ENCODE measurements at places on chromosomes 1 and 21.
A peak's percentile ranks its signal among the peaks of the same experiment; 100 is the strongest.

- DNase-seq, result no peak
Measured at GRCh38 chr1:33005838-33006421, 30.8 kb downstream of the AK2 start.

- no peak for DNase-seq
Measured at GRCh38 chr1:158972841-158973240, 36.9 kb upstream of the IFI16 start.

DNA sequence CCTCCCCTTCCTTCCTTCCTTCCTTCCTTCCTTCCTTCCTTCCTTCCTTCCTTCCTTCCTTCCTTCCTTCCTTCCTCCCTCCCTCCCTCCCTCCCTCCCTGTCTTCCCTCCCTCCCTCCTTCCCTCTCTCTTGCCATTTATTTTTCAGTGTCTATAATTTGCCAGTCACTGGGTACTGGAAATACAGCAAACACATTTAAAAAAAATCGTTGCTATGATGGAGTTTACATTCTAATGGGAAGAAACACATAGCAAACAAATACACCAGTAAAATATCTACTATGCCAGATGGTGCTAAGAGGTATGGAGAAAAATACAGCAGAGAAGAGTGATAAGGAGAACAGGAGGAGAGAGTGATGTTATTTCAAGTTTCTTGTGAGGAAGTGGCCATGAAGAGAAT, 309.5 kb downstream of the CTH start:
- no peak for DNase-seq

GRCh38 chr1:2312515-2313301, 78.6 kb downstream of the MORN1 start:
- DNase-seq, result no peak

DNA sequence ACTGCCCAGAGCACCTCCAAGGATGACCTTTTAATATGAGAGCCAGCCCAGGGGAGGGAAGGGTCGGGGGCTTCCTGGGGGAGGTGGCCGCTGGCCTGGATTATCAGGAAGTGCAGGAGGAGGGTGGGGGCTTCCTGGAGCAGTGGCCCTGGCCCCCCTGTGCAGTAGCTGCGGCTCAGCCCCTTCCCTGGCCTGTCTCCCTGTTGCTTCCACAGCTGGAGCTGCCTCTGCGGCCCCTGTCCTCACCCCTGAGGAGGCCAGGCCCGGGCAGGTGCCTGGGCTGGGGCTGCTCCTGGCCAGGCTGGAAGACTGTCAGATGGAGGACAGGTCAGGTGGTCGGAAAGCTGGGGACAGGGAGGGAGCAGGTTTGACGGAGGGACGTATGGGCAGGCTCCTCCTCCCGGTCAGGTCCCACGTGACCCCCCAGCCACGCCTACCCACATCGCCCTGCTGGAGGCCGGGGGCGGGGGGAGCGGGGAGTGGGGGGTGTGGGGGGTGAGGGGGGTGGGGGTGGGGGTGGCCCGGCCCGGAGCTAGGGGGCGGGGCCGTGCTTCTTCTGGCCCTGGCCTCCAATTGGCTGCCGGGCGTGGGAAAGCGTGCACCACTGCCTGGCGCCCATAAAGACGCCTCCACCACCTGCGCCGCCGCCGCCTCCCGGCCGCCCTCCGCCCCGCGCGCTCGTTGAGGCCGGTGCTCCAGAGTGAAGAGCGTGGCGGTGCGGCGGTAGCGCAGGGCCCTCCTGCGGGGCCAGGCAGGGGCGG, 10.2 kb upstream of the TNFRSF14 start:
- peak; percentile 74 for DNase-seq

GRCh38 chr21:18248171-18248570, 3.5 kb downstream of the CHODL start:
- no peak for DNase-seq

GRCh38 chr21:42319376-42319775, 4.2 kb upstream of the TFF3 start:
- DNase-seq, result no peak

DNA sequence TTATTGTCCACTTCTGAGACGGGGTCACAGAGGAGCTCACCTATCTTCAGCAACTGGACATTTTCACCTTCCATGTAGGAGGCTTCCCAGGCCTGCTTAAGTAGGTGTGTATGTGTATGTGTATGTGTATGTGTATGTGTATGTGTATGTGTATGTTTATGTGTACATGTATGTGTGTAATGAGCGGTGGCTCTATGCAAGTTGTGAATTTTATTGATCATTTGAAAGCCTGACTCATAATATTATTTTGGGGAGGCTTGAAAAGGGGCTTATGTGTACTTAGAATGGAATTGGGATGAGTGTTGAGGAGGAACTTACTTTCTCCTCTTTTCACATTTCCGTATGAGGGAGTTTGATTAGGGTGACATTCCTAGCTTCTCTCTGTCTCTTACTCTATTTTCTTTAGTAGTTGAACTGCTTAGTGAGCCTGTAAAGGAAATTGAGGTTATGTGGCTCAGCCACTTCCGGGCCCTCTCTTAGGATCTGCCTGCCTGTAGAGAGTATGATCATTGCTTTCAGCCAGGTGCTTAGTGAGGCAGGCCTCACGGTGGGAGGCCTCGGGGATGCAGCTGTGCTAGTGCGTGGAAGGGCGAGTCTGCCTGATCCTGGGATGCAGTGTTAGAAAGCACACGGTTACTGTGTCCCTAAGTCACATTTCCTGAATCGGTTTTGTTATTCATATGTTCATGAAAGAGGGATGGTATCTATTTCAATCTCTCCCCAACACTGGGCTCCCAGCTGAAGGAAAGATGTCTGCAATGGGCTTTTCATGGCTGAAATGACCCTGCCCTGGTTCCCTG, 61.0 kb downstream of the IER5 start:
- DNase-seq, result peak; percentile 94

DNA sequence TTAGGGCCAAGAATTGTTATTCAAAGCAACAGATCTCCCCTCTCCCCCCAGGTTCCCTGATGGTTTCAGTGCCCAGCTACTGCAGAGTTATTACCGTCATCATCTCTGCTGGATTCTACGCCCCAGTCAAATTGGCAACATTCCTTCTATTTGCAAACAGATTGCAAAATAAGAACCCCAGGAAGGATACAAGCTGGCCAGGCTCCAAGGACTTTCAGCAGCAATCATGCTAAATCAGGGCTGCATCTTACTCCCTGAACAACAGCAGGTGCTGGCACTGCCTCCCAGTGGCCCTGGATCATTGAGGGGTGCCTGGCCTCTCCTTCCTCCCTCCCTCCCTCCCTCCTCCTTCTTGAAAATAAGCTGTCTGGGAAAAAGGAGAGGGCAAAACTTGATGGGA, 521.6 kb upstream of the BEND5 start:
- no peak for DNase-seq

DNA sequence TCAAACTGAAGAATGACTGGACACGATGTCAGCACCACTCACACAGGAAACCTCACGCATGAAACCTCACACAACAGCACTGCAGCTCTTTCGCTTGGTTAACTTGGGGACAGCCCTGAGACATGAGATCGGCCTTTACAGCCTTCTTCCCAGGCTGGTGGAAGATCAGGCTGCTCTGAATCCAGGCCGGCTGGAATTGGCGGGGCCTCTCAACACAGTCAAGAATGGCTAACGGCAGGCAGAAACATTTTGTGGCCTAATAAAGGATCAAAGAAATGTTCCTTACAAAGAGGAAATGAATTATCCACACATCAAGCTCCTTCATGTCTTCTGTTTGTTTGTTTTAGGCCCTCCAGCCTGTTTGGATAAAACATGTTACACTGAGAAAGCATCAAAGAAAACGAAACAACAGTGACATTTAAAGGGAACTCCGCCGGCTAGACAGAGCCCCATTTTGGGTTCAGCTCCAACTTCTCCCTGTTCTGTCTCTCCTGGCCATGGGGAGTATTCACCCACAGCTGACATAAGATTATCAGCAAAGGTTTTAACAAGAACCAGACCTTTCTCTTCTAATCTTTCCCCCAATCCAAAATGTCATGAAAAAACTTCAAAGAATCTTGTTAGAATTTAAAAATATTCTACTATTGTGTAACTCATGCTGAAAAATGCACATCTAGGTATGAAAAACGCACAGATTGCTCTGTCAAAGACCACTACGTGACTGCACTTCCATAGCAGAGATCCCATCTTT, 131.2 kb downstream of the SLC45A1 start:
- DNase-seq, result no peak

GRCh38 chr21:42513985-42514882, 582 bp downstream of the SLC37A1 start:
- peak; percentile 34 for DNase-seq

DNA sequence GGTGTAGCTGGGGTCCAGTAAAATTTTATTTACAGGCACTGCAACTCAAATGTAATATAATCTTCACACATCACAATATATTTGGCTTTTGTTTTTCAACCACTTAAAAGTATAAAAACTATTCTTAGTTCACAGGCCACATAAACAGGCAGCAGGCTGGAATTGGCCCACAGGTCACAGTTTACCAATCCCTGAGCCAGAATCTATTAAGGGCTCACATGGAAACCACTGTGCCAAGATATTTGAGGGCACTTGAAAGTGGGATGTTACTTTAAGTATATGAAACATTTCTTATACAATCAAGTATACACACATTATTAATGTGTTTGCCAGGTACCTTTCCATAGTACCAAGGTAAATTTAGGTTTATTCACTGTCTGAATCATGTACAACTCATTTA, 71.9 kb upstream of the PRDX6 start:
- DNase-seq, result no peak

GRCh38 chr1:77859248-77859647, 29.2 kb upstream of the NEXN start:
- no peak for DNase-seq

DNA sequence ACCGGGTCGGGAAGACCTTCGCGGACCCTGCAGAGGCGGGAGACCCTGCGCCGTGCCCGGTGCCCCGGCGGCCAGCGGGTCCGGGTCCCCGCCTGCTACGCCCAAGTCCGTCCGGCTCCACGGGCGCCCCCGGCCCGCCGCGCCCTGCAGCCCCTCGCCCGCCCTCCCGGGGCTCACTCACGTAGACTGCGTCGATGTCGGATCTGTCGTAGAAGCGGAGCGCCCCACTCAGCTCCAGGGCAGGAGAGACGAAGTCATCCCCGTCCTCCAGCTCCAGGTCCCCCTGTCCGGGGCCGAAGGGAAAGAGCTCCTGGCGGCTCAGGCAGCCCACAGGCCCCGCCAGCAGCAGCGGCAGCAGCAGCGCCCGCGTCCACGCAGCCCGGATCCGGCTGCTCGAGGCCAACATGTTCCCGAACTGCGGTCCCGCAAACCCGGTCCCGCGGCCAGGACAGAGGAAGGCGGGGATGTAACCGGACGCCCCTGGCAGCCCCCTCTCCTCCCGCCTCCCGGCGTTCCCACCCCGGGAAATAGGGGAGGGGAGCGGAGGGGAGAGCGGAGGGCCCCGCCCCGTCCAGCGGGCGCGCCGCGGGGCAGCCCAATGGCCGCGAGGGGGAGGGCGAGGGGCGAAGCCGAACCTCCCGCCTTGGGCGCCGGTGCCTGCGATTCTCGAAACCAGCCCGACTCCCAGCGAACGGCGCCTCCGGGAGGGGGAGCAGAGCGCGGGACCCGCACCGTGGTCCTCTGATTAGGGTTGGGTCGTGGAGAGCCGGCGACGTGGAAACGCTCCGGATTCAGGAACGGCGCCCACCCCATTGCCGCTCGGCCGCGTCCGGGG, at the start of gene NID1:
Gene NID1, minus strand, starts transcription at position 417 of the 835 bp plus-strand sequence. Its CDS starts 11 bp downstream, at position 406.
- DNase-seq, result peak; percentile 68

- no peak for DNase-seq
Measured at GRCh38 chr1:226778657-226779058, 39.6 kb upstream of the ITPKB start.

DNA sequence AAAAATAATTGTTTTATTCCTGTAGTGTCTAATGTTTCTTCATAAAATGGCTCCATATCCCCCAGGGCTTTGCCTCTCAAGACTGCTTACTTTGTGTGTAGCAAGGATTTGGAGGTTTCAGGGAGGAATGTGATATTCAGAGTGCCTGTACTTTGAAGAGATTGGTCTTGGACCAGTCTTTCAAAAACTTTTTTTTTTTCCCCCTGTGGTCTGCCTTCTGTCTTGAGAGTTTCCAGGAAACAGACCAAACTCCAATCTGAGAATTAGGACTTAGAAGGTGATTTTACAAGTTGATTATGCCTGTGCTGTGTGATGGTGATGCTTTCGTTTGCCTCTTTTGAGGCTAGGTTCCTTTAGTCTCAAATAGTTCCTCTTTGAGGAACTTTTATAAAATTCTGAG, 25.9 kb downstream of the GABPA start:
- DNase-seq, result no peak

GRCh38 chr21:31143036-31143435, 104.8 kb upstream of the KRTAP19-8 start:
- DNase-seq, result no peak

DNA sequence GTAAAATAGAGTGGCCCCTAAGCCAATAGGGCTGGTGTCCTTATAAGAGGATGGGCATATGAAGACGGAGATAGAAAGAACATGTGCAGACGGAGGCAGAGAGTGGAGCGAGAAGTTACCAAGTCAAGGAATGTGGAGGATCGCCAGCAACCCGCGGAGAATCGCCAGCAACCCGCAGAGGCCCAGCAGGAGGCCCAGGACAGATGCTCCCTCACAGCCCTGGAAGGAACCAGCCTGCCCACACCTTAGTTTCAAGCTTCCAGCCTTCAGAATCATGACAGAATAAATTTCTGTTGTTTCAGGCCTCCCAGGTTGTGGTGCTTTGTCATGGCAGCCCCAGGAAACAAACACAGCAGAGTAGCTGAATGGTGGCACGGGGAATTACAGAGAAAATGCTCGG, 9.6 kb downstream of the CLDN14 start:
- DNase-seq, result no peak

DNA sequence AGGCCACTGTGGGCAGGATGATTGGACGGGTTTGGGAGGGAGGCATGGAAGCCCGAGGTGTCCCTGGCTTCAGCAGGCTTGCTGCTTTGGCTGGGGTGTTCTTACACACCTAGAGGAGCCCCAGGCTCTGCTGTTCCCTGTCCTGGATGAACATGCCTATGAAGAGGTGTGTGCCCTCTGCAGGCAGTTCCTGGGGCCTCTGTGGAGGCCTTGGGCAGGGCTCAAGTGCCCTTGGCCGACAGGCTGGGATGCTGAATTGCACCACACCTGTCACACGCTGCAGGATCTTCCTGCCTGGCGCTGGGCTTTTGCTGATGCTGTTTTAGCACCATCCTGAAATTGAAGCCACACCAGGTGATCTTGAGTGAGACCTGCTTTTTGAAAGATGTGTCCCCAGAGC, 415.0 kb upstream of the VAMP3 start:
- no peak for DNase-seq

GRCh38 chr1:42454403-42454802, 1.4 kb downstream of the ZMYND12 start:
- no peak for DNase-seq

Measured in KBM-7 (cell line).